ENCODE measurements at places on chromosomes 4 and X.

- DNase-seq = no peak
These were observed 190.9 kb upstream of the MAB21L2 start for GRCh38 chr4:150391052-150391451.

DNA sequence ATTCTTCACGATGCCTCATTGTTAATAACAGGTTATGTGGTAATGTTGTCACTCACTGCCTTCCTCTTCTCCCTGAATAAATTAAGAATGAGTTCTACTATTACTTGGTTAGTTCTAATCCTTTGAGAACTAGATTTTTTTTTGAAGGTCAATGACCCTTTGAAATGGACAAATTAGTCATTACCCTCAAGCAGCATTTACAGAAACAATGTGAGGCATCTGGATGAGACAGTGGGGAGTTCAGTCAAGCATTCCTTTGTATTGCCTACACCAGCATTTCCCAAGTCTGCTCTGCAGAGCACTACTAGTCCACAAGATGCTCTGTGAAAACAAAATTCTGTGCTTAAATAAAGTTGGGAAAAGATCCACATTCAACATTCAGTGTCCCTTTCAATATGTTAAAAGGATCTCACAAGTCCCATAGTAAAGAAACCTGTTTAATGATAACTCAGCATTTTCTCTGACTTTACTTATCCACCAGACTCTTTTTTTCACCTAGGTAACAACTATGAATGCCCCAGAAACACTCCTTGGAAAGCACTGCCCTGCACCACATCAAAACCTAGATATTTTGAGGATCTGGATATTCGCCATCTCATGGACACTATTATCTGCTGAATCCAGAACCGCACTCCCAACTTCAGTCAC is 60.6 kb downstream of the CHRDL1 start:
- no peak for DNase-seq

DNA sequence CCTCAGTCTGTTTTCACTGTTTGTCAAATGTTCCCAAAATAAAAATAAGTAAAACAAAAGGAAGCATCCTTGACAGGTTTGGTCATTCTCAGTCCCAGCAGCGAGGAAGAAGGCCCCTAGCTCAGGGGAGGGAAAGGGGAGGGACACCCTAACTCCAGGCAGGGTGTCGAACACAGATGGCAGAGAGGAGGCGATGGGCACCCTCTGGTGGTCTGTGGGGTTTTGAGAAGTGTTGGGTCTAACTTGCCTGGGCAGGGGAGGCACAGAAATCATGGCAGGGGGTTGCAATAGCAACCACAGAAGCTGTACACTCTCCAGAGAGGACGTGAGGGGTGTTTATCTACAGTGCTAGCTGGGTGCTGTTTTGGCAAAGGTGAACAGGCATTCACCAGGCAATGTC is 229.8 kb upstream of the SFRP2 start:
- peak; percentile 8 for DNase-seq

DNA sequence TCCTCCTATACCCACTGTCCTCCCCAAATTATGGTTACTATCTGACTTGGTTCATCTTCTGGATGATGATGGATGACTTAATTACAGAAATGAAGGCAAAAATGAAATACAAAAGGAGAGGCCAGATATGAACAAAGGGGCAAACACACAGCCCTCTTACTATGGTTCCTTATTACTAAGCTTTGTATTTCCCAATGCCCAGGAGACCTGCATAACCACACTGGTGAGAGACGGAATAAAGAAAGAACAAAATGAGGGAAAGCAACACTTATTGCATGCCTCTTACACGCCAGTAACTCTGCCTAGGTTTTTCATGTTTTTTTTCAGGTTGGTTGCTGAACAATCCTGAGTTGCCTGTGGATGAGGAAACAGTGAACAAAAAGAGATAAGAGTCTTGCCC is 120.5 kb downstream of the SLC10A7 start:
- DNase-seq = no peak

- no peak for DNase-seq
These were observed 192.0 kb downstream of the CXXC4 start for GRCh38 chr4:104302731-104303130.

DNA sequence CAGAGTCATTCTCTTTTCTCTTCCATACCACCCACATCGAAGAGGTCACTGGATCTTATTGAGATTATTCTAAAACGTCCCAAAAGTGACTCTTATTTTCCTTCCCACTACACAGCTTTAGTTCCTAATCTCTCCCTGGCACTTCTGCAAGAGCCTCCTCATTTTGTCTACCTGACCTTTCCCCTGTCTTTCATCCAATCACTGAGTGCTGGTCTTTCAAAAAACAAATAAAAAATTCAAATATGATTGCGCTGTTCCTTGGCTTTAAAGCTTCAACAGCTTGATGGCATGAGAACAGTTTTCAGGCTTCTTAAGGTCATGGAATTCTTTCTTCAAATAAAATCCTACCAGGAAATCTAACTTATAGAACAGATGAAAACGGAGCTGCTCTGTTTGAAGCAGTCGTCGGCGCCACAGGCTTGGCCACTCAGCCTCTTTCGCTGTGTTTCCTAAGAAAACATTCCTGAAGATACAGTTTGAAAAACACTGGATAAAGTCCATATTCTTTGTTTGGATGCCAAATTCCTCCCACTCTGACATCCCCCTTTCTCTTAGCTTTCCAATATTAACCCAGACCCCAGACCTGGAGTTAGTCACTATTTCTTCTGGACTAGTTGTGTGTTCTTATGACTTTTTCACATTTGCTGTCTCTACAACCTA is 12.5 kb downstream of the SYTL5 start:
- no peak for DNase-seq

- peak; percentile 24 for DNase-seq
These were observed 638 bp downstream of the BLTP1 start for GRCh38 chr4:122152711-122153226.

- DNase-seq = no peak
These were observed 63.8 kb upstream of the RPS6KA3 start for GRCh38 chrX:20330545-20330944.

DNA sequence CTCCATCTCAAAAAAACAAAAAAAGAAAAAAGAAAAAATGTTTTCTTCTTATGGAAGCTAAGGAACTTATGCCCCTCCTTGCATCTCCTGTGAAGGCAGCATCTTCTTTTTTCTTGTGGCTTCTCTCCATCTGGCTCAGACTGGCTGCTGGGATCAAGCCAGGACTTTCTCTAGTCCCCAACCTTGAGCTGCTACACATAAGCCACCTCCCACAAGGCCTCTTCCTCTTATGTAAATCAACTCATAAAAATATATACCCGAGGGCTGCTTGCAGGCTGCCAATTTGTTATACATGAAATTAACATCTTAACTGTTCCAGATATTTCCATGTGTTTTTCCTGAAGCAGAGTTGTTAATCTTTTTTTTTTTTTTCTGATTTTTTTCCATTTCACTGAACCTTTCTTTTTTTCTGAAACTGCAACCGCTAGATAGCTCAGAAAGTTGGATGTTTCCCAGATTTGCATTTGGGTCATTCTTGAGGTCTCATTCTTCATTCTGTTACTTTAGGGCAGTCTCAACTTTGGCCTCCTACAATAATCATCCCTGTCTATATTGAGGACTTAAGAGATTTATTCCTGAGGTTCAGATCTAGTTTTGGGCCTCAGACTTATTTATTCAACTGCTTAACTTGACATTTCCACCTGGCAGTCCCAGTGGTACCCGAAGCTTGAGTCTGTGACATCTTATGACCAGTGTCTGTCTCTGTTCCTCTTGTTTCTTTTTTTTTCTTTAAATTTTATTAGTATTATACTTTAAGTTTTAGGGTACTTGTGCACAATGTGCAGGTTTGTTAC is 10.3 kb downstream of the SNX25 start:
- DNase-seq = peak; percentile 88

DNA sequence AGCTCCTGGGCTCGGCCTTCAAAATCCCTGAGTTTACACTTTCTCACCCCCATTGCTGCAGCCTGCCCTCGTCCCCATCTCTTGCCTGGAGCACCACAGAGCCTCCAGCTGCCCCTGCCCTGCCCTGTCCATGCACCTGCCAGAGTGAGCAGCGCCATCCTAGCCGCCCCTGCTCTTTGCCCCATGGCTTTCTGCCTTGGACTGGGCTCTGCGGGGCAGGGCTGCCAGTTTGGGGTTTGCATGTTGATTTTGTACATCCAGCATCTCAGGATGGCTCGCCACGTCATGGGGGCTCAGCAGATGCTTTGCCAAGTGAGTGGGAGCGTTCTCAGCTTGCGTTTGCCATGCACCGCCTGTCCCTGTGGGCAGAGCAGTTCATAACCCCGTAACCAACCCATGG is 67.1 kb upstream of the HGFAC start:
- no peak for DNase-seq

DNA sequence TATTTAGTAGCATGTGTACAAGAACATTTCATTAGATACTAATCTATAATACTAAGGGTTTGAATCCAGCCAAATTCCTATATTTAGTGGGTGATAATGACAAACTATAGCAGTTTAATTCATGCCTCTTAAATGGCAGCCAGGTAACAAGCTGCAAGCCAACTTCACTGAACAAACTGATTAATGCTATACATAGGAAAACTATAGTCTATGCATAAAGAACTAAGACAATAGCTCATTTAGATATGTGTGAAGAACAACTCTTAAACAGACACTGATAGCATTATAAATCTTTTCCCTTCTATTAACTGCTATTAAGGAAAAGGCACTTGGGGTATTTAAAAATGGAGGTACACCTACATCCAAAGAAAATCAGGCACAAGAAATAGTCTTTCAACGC is 19.1 kb downstream of the ACSL1 start:
- DNase-seq = no peak

GRCh38 chr4:30632751-30633150 is 87.4 kb upstream of the PCDH7 start:
- no peak for DNase-seq

DNA sequence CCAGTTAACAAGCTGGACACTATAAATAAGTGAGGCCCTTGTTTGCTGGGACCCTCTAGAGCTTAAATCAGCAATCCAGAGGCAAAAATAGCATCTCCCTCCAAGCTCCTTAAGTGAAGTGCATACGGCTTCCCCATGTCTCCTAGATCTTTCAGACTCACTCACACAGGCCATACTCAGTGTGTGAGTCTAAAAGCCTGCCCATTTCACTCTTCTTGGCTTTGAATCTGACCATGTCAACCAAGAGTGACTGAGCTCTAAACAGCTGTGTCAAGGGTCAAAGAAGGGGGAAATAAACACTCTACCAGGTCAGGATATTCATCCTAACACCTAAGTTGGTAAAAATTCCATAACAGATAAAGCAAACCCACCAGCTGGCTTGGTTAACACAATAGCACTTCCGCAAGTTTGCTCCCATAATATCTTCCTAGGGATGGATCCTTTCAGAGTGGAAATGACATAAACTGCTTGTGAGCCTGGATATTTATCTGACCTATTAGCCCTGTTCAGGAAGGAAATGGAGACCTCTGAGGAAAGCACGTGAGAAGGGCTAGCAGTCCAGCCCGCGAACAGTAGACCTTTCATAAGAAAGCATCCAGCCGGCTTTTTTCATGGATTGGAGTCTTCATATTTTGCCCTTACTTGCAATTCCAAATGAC is 65.6 kb downstream of the MID1 start:
- DNase-seq = no peak

GRCh38 chr4:82850684-82851083 is 40.3 kb downstream of the SEC31A start:
- DNase-seq = no peak

- DNase-seq = no peak
These were observed 3.6 kb downstream of the SLC10A6 start for GRCh38 chr4:86845593-86845992.

- DNase-seq = no peak
These were observed 48.5 kb downstream of the APOOL start for GRCh38 chrX:85052205-85052604.

- no peak for DNase-seq
These were observed 218.0 kb upstream of the AMOT start for GRCh38 chrX:113058634-113059033.

GRCh38 chr4:27057662-27058061 is 197.0 kb downstream of the STIM2 start:
- no peak for DNase-seq

All from Kasumi-1 (cell line).